ENCODE measurements at places on chromosomes 13 and 19.

GRCh38 chr13:39379118-39379517, 223.9 kb downstream of the LHFPL6 start:
- DNase-seq = no peak

GRCh38 chr13:51041126-51041525, 69.9 kb downstream of the C13orf42 start:
- DNase-seq = no peak

- no peak for DNase-seq
Observed at GRCh38 chr13:99237981-99238662, 20.1 kb downstream of the GPR18 start.

- no peak for DNase-seq
Observed at GRCh38 chr13:63120883-63121282, 1705.2 kb upstream of the PCDH20 start.

DNA sequence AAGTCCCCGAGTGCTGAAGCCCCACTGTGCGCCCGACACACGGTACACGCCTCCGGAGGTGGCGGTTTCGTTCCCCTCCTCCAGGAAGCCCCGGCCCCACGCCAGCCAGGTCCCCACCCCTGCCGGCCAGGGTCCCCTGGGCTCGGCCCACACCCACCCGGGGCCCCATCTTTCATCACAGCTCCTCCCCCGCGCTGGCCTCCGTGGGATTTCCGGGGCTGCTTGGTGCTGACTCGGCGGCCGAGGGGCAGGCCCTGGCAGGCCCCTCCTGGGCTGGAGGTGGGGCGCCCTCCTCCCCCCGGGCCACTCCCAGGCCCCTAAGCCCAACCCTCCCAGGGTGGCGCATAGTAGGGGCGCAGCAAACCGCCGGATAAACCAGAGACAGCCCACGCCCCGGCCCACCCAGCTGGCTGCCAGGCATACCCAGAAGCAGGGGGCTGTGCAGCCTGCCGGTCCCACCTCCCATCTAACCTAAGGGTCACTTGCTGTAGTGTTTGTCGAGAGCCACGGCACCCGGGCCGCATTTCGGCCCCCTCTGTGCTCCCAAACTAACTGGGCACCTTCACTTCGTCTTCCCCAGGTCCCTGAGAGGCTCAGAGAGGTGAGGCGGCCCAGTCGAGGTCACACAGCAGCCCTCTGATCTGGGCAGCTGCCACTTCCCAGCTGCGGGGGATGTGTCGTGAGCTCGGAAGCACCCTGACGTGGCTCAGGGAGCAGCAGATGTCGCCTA, 6.6 kb downstream of the ZBTB7A start:
- DNase-seq = no peak

- DNase-seq = no peak
Observed at GRCh38 chr13:40208517-40208916, 457.9 kb downstream of the FOXO1 start.

DNA sequence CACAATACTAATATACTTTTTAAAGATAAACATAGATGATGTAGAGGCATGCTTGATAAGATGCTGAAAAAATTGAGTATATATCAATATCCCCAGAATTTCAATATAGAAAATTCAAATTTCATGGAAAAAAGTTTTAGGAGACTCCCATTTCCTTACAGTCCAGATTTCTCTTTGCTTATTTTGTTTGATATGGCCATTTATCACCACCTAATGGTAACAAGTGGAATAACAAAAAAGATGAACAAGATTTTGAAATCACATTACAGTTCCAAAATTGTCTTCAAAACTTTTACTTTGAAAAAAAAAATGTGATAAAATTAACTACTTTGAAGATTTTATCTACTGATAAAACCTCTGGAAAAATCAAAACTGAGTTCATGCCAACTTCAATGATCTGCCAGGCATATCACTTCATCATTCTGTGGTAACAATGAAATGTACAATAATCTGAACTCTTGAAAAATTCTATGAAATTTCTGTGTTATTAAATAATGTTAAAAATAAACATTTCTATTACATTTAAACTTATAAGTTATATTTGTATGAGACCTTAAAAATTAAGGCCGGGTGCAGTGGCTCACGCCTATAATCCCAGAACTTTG, 17.5 kb downstream of the MIPEP start:
- peak; percentile 60 for DNase-seq

- DNase-seq = no peak
Observed at GRCh38 chr19:40419066-40419612, 6.0 kb upstream of the PRX start.

GRCh38 chr13:81986308-81986707, 1645.4 kb upstream of the SPRY2 start:
- no peak for DNase-seq

DNA sequence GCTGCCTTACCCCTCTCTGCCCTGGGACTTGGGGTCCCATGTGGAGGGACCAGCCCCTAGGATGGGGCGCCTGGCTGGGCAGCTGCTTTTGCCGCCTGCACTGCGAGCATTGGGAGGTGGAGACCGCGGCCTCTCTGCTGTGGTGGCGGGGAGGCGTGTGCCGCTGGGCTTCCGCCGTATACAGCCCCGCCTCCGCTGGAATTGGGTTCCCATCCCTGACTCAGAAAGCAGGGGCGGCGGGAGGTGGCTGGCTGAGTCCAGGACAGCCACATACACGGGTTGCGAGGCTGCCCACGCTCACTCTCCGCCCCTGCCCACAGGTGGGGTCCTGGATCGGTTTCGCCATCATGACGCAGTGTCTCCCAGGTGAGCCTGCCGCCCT, 6.6 kb downstream of the NDUFB7 start:
- DNase-seq = no peak

DNA sequence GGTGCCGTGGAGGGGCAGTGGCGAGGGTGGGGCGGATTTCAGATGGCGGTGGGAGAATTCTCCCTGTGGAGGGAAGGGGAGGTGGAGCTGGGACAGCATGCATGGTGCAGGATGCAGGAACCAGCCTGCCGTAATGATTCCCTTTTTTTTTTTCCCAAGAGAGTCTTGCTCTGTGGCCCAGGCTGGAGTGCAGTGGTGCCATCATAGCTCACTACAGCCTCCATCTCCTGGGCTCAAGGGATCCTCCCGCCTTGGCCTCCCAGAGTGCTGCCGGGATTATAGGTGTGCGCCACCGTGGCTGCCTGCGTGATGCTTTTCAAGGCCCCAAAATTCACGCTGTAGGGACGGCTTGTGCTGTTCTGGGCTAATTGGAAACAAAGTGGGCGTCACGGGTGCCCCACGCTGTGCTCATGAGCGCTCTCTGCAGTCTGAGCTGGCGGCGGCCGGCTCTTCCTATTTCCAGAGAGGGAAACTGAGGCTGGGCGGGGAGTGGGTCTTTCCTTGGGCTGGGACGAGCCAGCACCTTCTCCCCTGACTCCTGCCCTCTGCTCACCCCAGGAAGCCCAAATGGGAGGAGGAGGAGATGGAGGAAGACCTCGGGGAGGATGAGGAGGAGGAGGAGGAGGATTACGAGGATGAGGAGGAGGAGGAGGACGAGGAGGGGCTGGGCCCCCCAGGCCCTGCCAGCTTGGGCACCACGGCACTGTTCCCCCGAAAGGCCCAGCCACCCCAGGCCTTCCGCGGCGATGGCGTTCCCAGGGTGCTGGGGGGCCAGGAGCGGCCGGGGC, 6.2 kb downstream of the ARID3A start:
- DNase-seq = no peak

DNA sequence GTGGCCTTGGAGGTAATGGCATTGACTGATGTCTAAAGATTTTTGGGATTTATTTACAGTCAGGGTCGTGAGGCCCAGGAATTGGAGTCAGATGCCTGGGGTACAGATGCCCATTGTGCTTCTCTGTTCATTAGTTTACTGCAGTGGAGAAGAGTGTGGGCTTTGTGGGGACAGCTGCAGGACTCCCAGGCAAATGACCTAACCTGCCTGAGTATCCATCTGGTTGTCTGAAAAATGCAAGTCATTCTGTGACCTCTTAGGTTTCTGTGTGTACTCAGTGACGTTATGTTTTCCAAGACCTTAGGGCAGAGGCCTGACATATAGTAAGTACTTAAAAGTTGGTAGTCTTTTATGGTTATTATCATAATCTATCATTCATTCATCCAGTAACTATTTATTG, 60.5 kb downstream of the SPATA13 start:
- no peak for DNase-seq

DNA sequence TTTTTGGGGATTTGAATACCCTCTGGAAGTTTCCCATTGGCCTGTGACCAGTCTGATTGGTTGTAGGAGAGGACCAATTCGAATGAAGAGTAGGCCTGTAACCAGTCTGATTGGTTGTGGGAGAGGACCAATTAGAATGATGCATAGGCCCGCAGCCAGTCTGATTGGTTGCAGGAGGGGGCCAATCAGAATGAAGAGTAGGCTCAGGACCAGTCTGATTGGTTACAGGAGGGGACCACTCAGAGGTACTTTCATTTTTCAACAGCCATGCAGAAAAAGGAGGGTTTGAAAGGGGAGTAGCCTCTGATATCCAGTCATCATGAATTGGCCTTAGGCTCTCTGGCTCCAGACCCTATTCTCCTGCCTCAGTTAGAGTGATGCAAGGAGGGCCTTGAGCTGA, 30.4 kb upstream of the SLC1A5 start:
- DNase-seq = no peak

- DNase-seq = no peak
Observed at GRCh38 chr19:33171222-33171795, 22.8 kb upstream of the LRP3 start.

DNA sequence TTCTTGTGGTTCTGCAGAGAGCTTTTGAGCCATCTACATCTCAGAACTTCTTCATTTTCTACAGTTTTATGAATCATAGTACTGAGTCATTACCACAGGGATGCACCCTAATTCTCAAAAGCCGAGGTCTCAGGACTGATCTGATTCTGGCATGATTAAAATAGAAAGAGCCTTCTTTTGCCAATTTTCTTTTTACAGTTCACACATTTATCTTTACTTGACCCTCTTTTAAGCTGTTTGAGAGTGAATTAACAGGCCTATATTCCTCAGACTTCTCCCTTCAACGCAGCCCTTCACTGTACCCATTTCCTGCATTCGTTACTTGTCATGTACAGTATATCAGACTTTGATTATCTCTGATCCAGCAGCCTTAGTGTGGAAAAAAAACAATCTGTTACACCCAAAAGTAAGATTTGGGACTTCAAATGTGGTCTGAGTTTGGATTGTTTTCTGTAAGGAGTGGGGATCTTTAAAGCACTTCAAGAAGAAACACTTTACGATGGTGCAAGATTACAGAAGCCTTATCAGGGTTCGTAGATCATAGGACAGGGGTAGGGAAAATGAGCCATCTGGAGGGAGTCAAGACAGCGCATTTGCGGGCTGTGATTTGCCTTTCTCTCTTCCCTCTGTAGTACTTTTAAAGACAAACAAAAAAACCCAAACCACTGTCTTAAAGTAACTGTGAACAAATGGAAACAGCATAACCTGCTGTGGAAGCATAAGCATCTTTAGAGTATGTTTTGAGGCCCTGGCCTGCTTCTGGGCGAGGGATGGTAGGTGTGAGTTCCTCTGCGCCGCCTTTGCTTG, 15.3 kb upstream of the GPR183 start:
- DNase-seq = no peak

DNA sequence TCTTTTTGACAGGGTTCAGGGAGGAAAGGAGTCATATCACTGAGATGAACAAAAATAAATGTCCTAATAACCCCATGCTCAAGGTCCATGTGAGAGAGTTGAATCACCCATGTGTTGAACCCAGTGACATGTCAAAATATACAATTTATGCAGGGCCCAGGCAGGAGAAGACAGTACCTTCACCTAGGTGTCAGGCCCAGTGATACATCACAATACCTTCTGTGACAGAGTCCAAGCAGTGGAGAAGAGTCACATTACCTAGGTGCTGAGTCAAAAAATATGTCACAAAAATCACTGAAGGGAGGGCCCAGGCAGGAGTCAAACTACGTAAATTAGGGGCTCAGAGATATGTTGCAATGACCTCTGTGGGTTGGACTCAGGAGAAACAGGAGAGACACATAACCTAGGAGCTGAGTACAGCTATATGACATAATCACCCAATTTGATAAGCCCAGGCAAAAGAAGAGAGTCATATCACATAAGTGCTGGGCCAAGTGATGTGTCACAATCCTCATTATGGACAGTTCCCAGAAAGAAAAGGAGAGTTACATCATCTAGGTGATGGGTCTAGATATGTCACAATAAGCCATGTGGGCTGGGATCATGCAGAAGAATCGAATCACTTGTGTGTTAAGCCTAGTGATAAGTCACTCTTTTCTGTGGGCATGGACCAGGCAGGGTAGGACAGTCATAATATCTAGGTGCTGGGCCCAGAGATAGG, 13.8 kb upstream of the ZNF724 start:
- DNase-seq = no peak

DNA sequence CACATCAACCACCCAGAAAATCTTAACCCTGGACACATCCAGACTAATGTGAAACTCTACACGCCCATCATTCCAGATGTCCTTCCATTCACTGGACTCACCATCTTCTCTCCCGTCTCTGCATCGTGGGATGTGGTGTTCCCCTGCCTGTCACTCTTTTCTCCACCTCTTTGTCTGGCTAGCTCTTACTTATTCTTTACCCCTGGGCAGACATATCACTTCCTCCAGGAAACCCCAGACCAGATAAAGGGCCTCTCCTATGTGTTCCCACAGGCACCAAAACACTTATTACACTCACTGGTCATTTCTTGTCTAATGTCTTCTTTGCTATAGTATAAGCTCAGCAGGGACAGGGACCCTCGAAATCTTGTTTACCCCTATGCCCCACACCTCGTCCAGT, 109.3 kb upstream of the IPO5 start:
- no peak for DNase-seq

GRCh38 chr13:51916051-51916818, 54.5 kb downstream of the CCDC70 start:
- DNase-seq = no peak

GRCh38 chr19:45793876-45794275, 1.2 kb upstream of the DMWD start:
- DNase-seq = no peak

Measured in LoVo (cell line).